ENCODE measurements at places on chromosomes 6 and 20.

GRCh38 chr6:37826993-37827392 lies 7.5 kb downstream of the ZFAND3 start:
- no peak for DNase-seq

- no peak for DNase-seq
These were observed 188.3 kb upstream of the FERMT1 start for GRCh38 chr20:6311097-6311496.

- no peak for DNase-seq
These were observed 8.1 kb downstream of the RANBP9 start for GRCh38 chr6:13703496-13703895.

GRCh38 chr6:115717062-115717461 lies 343.6 kb downstream of the FRK start:
- DNase-seq: no peak

GRCh38 chr6:52994839-52995088 lies 320 bp downstream of the GSTA4 start:
- no peak for DNase-seq

DNA sequence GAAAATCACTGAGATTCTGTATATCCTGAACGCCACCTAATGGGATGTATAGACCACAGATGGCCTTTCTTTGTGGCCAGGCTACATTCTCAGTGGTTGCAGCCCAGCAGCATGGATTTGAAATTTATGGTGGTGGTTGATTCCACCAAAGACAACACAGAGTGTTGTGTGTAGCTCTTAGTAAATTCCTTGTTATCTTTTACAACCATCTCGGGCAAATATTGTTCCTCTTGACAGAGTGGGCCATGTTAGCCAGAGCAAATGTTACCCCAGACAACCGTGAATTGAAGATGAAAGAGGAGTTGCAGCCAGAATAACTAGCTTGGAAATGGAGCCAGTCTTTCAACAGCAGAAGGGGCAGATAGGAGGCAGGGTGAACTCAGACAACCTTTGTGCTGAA lies 39.5 kb downstream of the SLC24A3 start:
- no peak for DNase-seq

GRCh38 chr6:47071681-47072080 lies 29.5 kb upstream of the ADGRF1 start:
- no peak for DNase-seq

GRCh38 chr6:144298916-144299315 lies 13.8 kb downstream of the UTRN start:
- DNase-seq: no peak

DNA sequence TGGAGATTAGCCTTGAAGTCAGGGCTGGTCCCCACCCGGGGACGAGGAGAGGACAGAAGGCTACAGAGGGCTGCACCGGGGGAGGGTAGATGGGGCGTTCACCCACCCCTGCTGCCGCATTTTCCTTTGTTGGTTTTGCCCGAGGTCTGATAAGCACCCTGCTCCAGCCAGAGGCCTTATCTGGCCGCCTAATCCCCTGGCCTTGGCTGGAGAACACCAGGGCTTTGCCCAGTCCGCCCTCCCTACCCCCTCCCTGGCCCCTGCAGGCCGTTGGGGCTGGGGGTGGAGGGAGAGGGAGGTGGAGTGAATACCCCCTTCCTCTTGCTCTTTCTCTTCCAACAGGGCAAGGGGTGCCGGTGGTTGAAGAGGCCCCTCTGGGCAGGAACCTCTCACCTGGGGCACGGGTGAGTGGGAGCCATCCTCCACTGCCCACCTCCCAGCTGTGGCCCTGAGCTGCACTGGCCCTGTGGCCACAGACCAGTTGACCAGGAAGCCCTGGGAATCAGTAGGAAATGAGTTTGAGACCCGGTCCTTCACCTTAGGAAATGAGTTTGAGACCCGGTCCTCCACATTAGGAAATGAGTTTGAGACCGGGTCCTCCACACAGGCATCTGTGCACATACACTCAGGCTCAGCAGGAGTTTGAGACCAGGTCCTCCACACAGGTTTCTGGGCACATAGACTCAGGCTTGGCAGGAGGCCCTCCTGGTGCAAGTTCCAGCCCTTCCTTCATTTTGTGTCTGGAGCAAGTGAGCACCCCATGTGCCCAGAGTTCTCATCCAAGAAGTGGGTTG lies 12.0 kb upstream of the GATA5 start:
- no peak for DNase-seq

DNA sequence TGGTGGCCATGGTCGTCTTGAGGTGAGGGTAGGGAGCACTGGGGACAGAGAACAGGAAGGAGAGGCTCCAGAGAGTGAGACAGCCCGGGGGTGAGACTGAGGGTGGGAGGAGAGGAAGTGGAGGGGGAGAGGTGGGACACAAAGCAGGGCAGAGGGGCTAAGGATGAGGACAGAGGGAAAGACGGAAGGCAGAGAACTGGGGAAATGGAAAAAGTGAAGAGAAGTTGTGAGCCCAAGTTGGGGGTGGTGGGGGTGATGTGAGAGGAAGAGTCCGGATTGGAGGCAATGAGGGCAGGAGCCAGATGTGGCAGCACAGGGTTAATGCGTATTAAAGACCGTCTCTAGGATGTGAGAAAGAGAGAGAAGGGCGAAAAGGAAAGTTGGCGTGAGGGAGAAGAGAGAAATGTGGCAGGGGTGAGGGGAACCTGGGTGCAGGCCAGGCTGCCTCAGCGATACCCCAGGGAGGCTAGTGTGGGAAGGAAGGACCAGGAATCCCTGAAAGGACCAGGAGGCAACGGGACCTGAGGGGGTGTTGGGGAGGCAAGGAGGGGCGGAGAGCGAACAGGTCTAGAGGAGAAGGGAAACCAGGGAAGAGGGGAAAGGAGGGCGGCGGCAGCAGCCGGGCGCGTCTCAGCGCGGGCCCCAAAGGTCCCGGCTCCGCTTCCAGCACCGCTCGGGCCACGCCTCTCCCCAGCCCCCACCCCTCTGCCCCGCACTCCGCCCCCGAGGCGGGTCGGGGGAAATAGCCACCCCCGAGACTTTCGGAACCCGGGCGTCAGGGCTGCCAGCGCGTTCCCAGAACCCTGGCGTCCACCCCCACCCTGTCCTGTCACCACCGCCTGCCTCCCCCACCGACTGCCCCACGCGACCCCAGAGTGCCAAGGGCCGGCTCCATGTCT lies at the start of gene PPP1R18:
Gene PPP1R18 (minus strand): TSS at position 637 of the 899 bp plus-strand sequence. CDS start 627 bp downstream, at position 10.
- DNase-seq: peak; percentile 82

DNA sequence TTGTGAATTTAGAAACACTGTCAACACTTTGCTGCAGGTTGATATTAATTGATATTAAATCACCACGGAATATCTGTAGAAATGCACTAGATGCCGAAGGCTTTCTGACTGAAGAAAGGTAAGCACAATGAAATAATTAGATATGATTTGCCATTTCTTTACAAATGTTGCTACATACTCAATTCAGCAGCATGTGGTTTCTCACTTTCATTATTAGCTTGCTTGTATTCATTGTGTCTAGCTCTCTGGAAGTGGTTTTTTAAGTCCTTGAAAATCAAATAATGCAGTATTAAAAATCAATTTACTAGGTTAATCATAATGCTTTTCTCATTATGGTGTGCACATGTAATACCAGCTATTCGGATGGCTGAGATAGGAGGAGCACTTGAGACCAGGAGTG lies 231.3 kb upstream of the MARCKS start:
- no peak for DNase-seq

- peak; percentile 73 for DNase-seq
These were observed 77.2 kb downstream of the GCNT2 start for GRCh38 chr6:10598084-10598960.

DNA sequence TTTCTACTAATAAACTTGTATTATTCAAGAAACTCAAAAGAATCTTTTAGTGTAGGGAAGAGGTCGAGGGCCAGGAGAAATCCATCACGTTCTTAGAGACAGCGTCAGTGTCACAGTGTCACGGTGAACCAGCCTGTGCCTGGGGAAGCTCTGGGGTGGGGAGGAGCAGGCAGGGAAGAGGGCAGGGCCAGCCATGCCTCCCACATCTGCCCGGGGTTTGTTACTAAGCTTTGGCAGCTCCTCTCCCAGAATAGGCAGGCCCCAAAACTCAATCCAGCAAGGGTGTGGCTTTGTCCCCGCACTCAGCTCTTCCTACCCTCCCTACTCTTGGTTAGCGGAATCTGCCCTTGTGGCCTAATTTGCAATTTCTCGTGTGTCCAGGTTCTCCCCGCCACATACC lies 72.9 kb downstream of the TCP11 start:
- no peak for DNase-seq

- DNase-seq: no peak
These were observed 29.0 kb upstream of the GTSF1L start for GRCh38 chr20:43755851-43756250.

DNA sequence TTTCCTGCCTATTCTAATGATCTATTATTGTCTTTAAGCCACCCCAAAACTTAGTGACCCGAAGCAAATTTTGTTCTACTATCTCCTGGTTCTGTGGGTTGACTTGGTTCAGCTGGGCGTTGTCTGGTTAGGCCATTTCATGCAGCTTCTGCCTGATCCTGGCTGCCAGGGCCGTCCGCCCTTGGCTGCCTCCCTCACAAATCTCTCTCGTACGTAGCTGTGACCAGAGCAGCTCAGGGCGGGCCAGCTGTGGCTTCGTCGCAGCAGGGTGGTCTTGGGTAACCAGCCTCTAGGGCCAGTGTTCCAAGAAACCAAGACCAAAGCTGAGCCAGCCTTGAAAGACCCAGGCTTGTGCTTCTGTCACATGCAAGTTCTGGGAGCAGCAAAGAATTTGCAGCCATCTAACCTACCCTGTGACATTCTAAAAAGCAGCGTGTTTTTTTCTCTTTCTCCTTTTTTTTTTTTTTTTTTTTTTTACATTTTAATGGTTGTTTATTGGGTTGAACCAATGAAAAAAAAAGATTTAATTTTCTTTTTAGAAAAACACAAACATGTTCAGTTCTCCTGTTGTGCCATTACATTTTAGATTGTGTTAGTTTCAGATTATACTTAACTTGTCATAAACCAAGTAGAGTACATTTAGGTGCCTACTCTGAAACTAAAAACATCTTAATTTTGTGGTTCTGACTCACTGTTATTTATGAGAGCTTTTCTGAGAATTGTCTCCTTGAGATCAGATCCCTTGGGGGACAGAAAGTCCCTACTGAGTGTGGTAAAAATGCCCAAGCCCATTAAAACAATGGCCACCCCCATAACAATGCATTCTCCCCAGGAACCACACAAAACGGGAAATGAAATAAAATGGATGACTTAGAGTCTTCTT lies 83.9 kb downstream of the ZDHHC14 start:
- DNase-seq: no peak

- DNase-seq: peak; percentile 83
These were observed 7.6 kb upstream of the TMEM14A start for GRCh38 chr6:52663120-52663935.

DNA sequence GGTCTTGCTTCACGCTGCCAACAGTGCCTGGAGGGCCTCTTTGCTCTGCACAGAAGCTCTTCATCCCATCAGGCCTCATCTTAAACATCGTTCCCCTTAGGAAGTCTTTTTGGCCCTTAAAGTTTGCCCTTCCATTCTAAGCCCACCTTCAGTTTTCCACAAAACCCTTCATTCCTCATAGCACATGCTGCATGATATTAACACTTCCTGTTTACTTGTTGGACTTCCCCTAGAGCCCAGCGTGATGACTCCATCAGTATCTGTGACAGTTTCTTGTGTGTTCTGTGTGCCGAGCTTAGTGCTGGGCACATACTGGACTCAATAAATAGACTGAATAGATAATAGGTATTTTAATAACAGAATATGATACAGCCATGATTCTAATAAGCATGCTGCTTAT lies 2.2 kb downstream of the NT5DC1 start:
- DNase-seq: peak; percentile 19

GRCh38 chr6:35911871-35912653 lies 8.8 kb downstream of the SRPK1 start:
- no peak for DNase-seq

DNA sequence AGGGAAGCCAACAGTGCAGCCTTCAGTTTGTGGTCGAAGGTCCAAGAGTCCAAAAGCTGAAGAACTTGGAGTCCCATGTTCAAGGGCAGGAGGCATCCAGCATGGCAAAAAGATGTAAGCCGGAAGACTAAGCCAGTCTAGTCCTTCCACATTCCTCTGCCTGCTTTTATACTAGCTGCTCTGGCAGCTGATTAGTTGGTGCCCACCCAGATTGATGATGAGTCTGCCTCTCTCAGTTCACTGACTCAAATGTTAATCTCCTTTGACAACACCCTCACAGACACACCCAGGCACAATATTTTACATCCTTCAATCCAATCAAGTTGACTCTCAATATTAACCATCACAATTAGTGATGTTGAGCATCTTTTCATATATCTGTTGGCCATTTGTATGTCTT lies 23.1 kb upstream of the PHIP start:
- no peak for DNase-seq

DNA sequence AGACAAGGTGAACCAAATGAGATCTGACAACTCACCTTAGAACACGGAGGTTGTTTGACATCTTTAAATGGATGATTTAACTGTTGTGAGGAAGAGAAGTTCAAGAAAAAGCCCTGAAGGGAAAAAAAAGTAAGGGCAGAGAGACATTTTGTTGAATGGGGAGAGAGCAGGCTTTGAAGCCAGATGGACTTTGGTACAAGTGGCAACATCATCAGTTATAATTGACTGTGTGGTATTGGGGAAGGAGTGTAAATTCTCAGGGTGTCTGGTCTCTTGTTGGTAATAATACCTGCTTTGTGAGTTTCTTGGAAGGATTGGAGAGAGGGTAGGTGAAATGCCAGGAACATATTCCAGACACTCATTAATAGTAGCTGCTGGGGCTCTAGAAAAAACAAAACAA lies 21.6 kb downstream of the OGFRL1 start:
- DNase-seq: no peak

DNA sequence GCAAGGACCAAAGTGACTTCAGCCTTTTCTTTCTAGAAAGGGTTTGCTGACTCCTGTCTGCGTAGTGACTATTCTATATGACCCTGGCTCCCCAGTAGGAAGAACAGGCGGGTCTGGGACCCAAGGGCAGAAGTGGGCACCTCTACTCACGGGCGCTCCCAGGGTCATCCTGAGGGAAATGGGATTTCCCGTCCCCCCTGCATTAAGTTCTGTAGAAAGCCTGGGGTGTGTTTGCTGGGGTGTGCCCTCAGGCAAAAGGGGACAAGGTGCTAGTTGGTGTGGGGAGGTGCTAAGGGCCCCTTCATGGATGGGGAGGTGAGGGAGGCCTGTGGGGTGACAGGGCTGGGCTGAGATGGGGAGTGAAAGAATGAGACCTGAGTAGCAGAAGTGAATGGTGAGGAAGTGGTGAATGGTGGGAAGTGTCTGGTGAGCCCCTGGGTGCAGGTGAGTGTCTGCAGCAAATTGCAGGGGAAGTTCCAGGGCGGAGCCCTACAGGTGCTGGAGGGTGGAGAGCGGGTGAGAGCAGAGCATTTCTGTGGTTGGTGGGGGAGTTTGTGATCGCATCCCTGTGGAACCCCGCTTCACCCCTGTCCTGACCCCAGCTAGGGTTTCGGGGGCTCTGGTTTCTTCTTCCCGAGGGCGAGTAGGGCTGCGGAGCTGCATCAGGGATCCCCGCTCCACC lies 21.1 kb downstream of the RAET1L start:
- DNase-seq: no peak
